ENCODE measurements at places on chromosomes 7 and 10. TPM values are rescaled to one million over a fixed set of nuclear protein-coding genes. Genes with fewer than 3 reads are reported as not detected.

Gene ACHE
- 1.3 TPM for total RNA-seq

Gene CCDC126
- total RNA-seq, result 8.6 TPM

Gene MACC1
- 17.4 TPM for total RNA-seq

Gene LIPM
- total RNA-seq, result not detected

Gene SNCG
- total RNA-seq, result 5.3 TPM

Gene NXPH1
- total RNA-seq, result not detected

Gene TMEM120A
- total RNA-seq, result 19.3 TPM

Gene RTKN2
- 10.1 TPM for total RNA-seq

Gene TFPI2
- 1.9 TPM for total RNA-seq

- H3K27ac ChIP-seq, result no peak overlapping the region
- no peaks in the 10 kb centered on the region for H3K27me3 ChIP-seq
- no peaks in the 10 kb centered on the region for H3K4me1 ChIP-seq
- DNase-seq, result no peak
- H3K4me3 ChIP-seq, result no peak overlapping the region
These were observed 321.8 kb upstream of the NFE2L3 start for GRCh38 chr7:25830215-25830614.

GRCh38 chr10:114308531-114309363 lies 69.7 kb downstream of the VWA2 start:
- no peak overlapping the region for H3K4me3 ChIP-seq
- peaks cover 21% of the 10 kb centered on the region for H3K4me1 ChIP-seq
- H3K36me3 ChIP-seq, result no peaks in the 10 kb centered on the region
- DNase-seq, result no peak
- H3K27ac ChIP-seq, result no peak overlapping the region

GRCh38 chr7:12727455-12728191 lies 40.2 kb downstream of the ARL4A start:
- no peak overlapping the region for H3K4me3 ChIP-seq
- H3K27me3 ChIP-seq, result no peaks in the 10 kb centered on the region
- H3K4me1 ChIP-seq, result peaks cover 12% of the 10 kb centered on the region
- H3K27ac ChIP-seq, result no peak overlapping the region
- H3K36me3 ChIP-seq, result no peaks in the 10 kb centered on the region

GRCh38 chr10:112957640-112958092 lies 7.6 kb downstream of the TCF7L2 start:
- H3K36me3 ChIP-seq, result no peaks in the 10 kb centered on the region
- H3K4me1 ChIP-seq, result peaks cover 11% of the 10 kb centered on the region
- no peak overlapping the region for H3K27ac ChIP-seq
- H3K27me3 ChIP-seq, result peaks cover under 1% of the 10 kb centered on the region

DNA sequence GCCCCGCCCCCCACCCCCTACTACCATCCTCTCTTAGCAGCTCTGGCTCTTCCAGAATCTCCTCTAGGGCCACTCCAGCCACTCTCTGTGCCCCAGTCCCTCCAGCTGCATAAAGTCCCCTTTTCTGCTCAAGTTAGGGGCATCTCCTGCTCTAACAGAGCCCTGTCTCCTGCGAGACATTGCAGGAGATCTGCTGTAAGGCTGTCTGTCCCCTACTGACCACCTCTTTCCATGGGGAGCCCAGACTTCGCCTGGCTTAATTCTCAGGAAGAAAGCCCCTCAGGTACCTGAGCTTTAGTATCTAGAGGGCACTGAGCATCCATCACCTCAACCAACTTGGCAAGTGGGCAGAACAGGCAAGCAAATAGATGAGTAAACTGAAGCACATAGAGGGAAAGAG lies 200.7 kb upstream of the ZMIZ1 start:
- H3K4me1 ChIP-seq, result peaks cover 11% of the 10 kb centered on the region
- H3K27me3 ChIP-seq, result no peaks in the 10 kb centered on the region
- H3K4me3 ChIP-seq, result no peak overlapping the region
- H3K27ac ChIP-seq, result no peak overlapping the region
- no peaks in the 10 kb centered on the region for H3K36me3 ChIP-seq

- H3K4me1 ChIP-seq, result no peaks in the 10 kb centered on the region
- H3K36me3 ChIP-seq, result no peaks in the 10 kb centered on the region
- no peaks in the 10 kb centered on the region for H3K27me3 ChIP-seq
- H3K4me3 ChIP-seq, result no peak overlapping the region
- no peak for DNase-seq
These were observed 95.1 kb upstream of the ITGB1 start for GRCh38 chr10:33052915-33053810.

DNA sequence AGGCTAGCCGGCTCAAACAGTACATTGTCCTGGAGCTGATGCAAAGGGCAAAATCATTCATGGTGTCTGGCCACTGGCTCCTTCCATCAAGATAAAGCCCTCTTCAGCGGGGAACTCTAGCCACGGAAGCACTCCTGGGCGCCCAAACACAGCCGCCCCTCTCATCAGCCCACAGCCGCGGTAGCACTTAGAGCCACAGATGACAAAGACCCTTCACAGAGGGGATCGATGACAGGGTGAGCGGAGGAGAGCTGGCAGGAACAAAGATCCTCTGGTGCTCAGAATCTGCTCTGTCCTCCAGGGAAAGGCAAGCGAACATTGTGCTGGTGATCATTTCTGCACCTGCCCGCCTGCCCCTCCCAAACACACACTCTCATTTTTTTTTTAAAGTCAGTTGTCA lies 222.2 kb upstream of the NRP1 start:
- DNase-seq, result no peak
- H3K27me3 ChIP-seq, result no peaks in the 10 kb centered on the region
- no peaks in the 10 kb centered on the region for H3K36me3 ChIP-seq
- H3K27ac ChIP-seq, result no peak overlapping the region
- no peaks in the 10 kb centered on the region for H3K4me1 ChIP-seq

- H3K4me3 ChIP-seq, result no peak overlapping the region
- H3K4me1 ChIP-seq, result no peaks in the 10 kb centered on the region
- no peaks in the 10 kb centered on the region for H3K27me3 ChIP-seq
- peaks cover 20% of the 10 kb centered on the region for H3K36me3 ChIP-seq
- DNase-seq, result no peak
- H3K27ac ChIP-seq, result no peak overlapping the region
These were observed 63.3 kb downstream of the GSAP start for GRCh38 chr7:77352665-77353406.

GRCh38 chr10:27451054-27451453 lies 53.0 kb upstream of the RAB18 start:
- H3K27ac ChIP-seq, result no peak overlapping the region
- no peak overlapping the region for H3K4me3 ChIP-seq
- H3K4me1 ChIP-seq, result peaks cover 5% of the 10 kb centered on the region
- no peaks in the 10 kb centered on the region for H3K27me3 ChIP-seq

- no peaks in the 10 kb centered on the region for H3K27me3 ChIP-seq
- no peaks in the 10 kb centered on the region for H3K36me3 ChIP-seq
- no peak overlapping the region for H3K27ac ChIP-seq
- DNase-seq, result no peak
These were observed 96.6 kb downstream of the ANKRD30A start for GRCh38 chr10:37222046-37222445.

GRCh38 chr10:43195557-43195956 lies 57.3 kb downstream of the CSGALNACT2 start:
- H3K4me1 ChIP-seq, result no peaks in the 10 kb centered on the region
- no peak overlapping the region for H3K4me3 ChIP-seq

DNA sequence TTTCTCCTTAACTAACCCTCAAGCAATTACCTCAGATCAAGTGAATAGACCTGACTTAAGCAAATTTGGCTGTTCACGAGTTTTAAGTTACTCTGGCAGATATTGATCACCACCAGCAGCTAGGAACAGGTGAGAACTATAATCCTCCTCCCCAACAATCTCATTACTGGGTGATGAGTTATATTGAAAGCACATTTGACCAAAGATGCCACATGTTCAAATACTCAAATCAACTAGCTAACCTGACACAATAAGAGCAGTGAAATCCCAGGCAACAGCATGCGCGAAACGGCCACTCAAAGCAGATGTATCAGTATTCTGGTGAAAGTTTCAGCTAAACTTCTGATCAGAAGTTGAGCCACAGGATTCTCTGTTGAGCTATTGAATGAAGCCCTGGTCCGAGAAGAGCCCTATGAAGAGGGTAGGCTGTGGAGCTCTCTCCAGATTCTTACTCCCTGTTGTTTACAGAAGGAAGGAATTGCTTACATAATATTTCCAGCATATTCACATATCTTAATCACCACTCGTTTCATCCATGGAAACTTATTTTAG lies 52.6 kb downstream of the CAV1 start:
- no peaks in the 10 kb centered on the region for H3K27me3 ChIP-seq
- no peak for DNase-seq
- H3K36me3 ChIP-seq, result no peaks in the 10 kb centered on the region
- peaks cover 36% of the 10 kb centered on the region for H3K4me1 ChIP-seq
- peak overlapping the region; percentile 74 for H3K27ac ChIP-seq
- no peak overlapping the region for H3K4me3 ChIP-seq

GRCh38 chr10:119550827-119551226 lies 8.3 kb upstream of the RGS10 start:
- H3K27ac ChIP-seq, result no peak overlapping the region
- H3K27me3 ChIP-seq, result no peaks in the 10 kb centered on the region
- H3K4me3 ChIP-seq, result no peak overlapping the region
- no peak for DNase-seq

DNA sequence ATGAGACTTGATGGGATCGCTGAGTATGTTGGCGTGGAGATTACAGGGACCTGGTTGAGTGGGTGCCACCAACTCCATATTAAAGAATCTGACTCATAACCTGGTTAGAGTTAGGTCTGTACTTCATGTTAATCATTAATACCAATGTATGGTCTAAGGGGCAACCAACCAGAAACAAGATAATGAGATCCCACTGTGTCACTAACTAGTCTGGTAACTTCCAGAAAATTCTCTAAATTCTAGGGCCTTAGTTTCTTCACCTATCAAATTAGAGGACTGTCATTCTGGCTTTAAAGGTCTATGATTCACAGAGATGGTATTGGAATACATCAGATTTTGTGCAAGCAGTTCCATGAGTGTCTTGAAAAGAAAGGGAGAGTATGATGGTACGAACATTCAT lies 102.2 kb downstream of the SNX10 start:
- H3K27me3 ChIP-seq, result no peaks in the 10 kb centered on the region
- H3K36me3 ChIP-seq, result no peaks in the 10 kb centered on the region
- DNase-seq, result no peak

- H3K27me3 ChIP-seq, result no peaks in the 10 kb centered on the region
- DNase-seq, result no peak
- H3K36me3 ChIP-seq, result no peaks in the 10 kb centered on the region
These were observed 32.1 kb upstream of the GTF2I start for GRCh38 chr7:74625446-74625845.

All from esophagus squamous epithelium (tissue), 5 donors.